Stimulated activated CD4-positive, alpha-beta T cell treated with anti-CD3 and anti-CD28 coated beads, Interleukin-1b, Interleukin-23, amount 100 ng/mL, for 24 hours (primary cell): ENCODE measurements at places on chromosomes 1 and 21.

- no peak for DNase-seq
Measured at GRCh38 chr1:150234309-150234565, 1.7 kb downstream of the ANP32E start.

GRCh38 chr1:229883504-229884200, 183.4 kb upstream of the GALNT2 start:
- DNase-seq, result no peak

- DNase-seq, result no peak
Measured at GRCh38 chr21:41948078-41948895, 5.5 kb downstream of the C2CD2 start.

GRCh38 chr1:21546122-21546825, 37.1 kb downstream of the ALPL start:
- DNase-seq, result no peak

- DNase-seq, result no peak
Measured at GRCh38 chr1:90989990-90990389, 31.8 kb downstream of the ZNF644 start.

DNA sequence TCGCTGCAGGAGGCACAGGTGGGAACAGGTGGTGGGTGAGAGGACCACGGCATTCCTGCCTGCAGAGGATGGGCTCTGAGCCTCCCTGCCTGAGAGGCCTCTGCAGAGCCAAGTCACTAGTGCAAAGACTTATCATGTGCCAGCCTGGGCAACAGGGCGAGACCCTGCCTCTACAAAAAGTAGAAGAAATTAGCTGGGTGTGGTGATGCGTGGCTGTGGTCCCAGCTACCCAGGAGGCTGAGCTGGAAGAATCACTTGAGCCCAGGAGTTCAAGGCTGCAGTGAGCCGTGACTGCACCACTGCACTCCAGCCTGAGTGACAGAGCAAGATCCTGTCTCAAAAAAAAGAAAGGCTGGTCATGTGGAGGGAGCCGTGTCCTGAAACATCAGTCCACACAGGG, 46.4 kb downstream of the PKNOX1 start:
- no peak for DNase-seq

DNA sequence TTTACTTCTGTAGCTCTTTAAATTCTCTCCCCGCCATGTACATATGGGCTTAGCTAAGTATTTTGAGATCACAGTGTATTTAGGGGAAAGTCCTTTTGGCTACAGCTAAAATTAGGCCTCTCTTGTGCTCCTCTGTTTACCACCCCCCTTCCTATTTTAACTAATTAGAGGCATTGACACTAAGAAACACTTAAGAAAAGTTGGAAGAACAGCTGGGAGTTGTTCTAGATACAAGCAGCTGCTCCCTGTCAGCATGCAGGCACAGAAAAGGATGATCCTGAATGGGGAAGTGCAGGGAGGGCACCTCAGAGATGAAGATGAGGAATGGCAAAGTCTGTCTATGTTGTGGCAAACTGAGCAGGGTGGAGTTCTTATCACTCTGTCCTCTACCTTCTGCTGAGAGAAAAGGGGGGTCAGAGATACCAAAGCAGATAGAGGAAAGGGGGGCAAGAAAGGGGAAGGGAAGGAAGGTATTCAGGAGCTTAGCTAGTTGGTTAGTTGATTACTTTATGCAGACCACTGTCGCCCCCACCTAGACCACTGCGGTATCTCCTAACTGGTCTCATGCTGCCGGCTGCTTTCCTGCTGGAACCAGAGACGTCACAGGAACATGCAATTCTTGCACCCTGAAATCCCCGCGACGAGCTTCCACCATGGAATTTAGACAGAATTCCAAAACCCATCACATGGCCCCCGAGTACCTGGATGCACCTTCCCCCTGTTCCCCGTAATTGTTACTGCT, 82.4 kb upstream of the HOOK1 start:
- DNase-seq, result no peak

DNA sequence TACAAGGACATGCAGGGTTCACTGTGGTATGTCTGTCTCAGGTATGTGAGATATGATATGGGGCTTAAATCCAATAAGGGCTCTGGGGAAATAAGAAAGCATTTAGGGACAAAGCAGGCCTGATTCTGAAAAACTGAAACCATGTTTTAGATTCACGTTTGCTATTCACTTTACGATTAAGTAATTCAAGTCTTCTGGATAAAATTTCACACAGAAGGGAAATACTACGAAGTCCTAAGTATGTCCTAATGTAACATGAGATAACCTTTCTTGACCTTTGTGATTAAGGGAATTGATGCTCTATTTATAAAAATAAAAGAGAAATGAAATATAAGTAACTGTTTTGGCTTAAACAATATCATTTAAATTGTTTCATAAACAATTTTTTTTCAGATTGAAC, 55.4 kb downstream of the HNRNPR start:
- no peak for DNase-seq

GRCh38 chr21:39669976-39670661, 57.4 kb downstream of the B3GALT5 start:
- DNase-seq, result no peak

DNA sequence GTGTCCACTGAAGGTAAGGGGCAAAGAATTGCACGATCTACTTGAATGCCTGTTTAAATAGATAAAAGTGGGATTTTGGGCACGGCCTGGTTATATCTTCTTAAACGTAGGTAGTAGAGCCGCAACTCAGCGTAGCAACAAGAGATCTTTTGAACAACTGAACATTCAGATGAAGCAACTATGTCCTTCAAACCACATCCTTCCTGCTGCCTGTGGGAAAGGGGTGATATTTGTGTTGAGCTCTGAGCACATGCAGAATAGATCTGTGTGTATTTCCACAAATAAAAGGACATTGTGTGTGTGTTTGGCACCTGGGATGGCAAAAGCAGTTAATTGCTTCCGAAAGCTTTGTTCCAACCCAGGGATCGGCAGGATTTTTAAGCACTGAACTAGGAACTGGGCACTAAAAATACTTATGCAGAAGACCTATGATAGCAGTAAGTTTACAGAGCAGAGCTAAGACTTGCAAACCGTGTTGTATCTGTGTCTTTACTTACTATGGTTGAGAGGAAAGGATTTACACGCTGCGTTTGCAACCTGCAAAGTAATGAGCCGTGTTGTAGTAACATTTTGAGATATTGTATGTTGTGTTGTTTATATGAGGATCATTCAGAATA, 333.4 kb downstream of the CHRM3 start:
- peak; percentile 9 for DNase-seq
